Activated CD4-positive, alpha-beta T cell treated with anti-CD3 and anti-CD28 coated beads for 1 hour (primary cell): ENCODE measurements at places on chromosomes 1 and 21.

DNA sequence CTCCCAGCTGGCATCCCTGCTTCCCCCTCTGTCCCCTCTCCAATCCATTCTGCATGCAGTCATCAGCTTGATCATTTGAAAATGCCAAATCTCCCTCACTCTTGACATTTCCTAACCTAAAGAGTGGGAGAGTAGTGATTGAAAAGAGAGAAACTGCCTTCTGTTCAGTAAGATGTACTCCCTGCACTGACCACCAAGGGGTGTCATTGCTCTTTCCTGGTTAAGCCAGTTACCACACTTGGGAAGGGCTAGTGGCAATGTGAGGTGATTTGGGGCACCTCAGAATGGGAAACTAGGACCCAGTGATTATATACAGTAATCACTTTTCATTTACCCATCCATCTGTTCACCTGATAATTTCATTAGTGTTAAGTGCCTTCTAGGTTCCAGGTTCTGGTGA is 6.9 kb upstream of the TMEM269 start:
- no peak for DNase-seq

DNA sequence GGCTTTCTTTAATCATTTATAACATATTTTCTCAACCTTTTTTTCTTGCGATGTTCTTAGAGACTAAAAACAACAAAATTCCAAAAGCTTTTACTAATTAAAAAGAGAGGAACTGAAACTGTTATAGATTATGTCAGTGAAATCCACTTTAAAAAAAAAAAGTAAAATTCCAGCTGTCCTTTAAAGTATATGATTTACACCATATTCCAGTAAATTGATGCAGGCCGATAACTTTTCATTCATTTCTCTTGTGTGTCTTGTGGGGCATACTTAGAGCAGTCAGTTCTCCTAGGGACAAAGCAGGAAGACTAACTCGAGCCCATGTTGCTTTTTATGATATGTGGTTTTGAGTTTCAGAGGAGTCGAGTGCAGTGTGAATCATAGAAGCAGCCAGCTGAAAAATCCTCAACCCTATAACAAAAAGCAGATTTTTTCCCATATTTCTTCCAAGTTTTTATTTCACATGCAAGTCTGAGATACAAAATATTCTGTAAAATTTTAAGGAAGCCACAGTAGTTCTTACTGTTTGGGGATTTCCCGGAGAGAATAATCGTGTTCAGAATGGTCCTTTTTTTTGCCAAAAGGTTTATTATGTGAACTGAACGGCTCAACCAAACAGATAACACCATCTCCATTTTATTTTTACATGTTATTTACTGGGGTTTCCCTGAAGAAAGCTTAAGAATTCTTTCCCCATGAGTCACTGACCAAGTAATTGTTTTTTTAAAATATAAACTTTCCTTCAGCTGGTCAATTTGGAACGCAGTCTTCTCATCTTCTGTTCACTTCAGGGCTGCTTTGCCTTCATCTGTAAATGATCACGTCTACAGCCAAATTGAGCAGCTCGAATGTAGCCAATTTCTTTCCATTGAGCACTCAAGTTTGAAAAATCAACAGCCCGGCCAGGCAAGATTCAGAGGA is 77.0 kb upstream of the C1orf105 start:
- no peak for DNase-seq

DNA sequence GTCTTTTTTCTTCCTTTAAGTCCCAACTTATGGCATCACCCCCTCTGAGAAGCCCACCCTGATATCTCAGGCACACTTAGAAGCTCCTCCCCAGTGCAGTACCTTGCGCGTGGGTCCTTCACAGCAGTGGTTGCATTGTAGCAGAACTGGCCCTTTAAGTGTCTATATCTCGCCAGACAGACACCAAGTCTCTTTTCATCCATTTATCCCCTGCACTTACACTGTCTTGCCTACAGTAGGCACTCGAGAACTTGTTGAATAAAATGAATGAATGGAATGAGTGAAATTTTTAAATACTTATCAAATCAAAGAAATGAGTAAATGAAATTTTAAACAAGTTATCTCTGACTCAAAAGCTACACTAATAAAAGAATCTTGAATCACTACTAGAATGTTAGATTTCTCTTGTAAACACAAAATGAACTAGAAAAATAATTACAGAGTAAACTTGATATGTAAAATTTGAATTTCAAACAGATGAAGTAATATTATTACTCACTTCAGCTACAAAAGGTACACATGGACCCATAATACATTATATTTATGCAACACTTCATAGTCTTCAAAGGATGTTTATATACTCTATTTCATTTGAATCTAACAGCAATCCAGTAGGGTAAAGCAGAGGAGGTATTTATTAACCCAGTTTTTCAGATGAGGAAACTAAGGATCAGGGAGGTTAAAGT is 54.7 kb upstream of the MAN1A2 start:
- DNase-seq: no peak

DNA sequence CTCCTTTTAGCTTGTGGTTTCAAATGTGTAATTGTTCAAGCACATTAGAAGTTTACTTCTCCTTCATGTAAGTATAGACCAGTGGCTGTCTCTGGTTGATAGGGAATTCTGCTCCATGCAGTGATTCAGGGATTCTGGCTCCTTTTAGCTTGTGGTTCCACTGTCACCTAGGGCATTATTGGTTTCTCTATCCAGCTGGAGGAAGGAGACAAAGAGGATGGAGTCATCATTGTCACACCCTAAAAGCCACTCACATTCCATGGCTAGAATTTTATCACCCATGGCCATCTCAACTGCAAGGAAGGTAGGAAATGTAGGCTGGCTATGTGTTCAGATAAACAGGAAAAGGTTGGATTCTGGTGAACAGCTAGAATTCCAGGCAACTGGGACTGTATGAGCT is 131.2 kb downstream of the URB2 start:
- no peak for DNase-seq

DNA sequence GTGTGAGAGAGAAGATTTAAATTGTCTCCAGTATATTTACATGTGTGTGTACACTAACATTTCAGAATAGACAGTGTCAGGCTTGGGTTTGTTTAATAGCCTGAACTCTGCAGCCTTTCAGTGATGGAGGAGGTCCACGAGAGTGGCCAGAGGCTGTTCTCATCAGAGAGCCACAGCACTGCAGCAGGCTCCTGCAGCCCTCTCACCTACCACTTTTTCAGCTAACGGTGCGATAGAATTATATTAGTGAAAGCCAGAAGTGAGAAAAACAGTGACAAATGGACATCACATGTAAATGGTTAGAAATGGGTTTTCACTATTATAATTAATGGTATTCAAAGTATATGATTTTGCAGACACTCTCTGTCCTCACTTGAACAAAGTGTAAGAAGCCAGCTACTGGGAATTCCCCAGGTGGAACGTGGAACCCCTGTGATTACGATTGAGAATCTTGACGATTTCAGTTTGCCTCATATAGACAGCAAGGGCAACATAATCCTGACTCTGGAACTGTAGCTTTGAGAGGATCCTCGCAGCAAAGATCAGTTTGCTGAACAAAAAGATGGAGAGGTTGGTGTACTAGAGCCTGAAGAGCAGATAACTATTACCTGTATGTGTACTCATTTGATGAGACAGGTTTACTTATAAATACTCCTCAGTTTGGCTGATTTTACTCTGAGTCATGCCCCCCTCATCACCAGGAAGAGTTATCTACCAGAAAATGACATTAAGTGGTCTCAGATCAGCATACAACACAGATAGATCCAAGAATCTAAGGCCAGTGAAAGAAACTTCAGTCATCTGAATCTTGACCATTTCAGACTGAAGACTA is 31.4 kb downstream of the IFI16 start:
- no peak for DNase-seq

DNA sequence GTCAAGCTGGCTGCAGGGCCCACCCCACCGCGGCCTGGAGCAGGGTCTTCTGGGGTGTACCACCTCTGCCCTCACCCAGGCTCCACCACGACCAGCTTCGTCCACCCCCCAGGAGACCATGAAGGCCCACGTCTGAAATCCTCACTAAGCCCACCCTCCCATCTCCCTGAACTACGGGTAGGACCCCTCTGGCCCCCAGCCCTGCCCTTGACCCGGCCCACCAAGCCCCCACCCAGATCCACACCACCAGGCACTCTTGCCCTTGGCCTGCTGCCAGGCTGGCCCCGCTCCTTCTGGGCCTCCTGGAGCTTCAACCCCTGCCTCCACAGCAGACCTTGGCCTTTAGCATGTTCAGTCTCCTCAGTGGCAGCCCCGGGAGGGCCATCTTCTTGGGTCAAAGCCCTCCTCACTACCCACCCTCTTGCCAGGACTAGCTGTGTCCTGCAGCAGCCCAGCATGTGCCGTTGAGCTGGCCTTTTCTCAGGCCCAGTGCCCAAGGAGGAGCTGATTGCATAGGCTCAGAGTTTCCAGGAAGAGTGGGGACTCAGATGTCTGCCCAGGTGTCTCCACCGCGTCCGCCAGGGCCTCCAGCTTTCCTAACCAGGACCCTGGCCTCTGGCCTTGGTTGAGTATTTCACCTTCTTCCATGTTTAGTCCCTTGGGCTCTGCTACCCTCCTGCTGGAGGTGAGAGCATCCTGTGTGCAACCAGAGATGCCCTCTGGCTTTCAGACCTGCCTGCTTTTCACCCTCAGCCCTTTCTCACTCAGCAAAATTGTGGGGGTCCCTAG is 17.7 kb upstream of the SAMD11 start:
- no peak for DNase-seq

- DNase-seq: no peak
Observed at GRCh38 chr1:159172614-159173291, 1.3 kb downstream of the CADM3 start.

DNA sequence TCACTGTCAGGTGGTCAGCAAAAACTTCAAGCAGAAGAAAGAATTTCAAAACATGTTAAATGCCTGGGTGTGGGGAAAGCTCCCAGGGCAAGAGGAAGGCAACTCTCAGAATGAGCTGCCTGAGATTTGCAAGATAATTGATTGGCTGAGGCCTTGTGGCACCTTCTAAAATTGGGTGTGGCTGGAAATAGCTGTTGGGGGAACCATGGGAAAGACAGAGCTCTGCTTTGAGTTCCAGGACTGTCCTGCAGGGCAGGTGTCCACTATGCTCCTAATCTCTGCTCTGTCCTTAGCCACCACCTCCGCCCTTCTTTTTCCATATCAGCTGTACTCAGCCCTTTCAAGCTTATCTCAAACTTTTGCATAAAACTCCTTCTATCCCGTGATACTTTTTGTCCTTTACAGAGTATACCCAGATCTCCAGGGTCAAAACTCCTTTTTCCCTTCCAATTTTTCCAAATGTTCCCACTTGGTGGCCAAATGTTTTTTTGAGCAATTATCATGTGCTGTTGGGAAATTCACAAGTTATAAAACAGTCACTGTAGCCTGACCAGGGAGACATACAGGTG is 23.8 kb upstream of the PPP2R5A start:
- DNase-seq: no peak

GRCh38 chr1:11299225-11299574 is 26.2 kb downstream of the UBIAD1 start:
- DNase-seq: no peak

- no peak for DNase-seq
Observed at GRCh38 chr1:205580140-205580922, 51.5 kb downstream of the ELK4 start.

- no peak for DNase-seq
Observed at GRCh38 chr1:155241841-155242264, 13.4 kb downstream of the ENTREP3 start.

- no peak for DNase-seq
Observed at GRCh38 chr1:22919341-22920025, 53.2 kb downstream of the LACTBL1 start.

DNA sequence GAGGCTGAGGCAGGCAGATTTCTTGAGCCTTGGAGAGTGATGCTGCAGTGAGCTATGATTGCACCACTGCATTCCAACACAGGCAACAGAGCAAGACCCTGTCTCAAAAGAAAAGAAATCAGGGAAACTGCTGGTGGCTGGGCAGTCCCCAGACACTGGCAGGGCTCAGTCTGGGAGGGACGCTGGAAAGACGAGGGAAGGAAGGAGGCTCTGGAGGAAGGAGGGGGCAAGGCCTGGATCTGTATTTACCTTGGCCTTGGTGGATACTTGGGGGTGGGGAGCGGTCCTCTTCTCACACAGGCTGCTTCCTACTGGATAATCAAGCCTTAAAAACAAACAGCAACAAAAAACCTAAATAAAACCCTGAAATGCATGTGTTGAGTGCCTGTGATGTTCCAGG is 24.4 kb downstream of the KCNQ4 start:
- no peak for DNase-seq

GRCh38 chr1:15031251-15031933 is 122.2 kb upstream of the TMEM51 start:
- no peak for DNase-seq

DNA sequence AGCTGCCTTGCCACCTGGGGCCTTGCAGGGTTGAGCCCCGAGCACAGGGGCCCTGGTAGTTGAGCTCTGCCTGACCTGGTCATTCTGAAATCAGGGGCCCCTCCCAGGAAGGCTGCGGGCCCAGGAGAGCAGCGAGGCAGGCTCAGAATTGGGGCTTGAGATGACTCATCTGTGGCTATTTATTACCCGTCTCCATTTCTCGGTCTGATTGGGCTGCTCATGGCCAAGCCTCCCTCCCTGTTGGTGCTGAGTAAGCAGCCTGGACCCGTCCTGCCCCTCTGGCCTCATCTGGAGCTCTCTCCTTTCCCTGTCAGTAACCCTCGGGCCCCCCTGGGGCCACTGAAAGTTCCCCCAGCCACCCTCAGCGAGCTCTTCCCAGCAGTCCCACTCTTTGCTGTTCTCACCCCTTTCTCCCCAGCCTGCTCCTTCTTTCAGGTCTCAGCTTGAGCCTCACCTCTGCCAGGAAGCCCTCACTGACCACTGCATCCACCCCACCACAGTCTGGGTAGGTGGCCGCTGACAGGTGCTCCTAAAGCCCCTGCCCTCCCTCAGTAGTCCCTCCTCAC is 11.0 kb upstream of the TNFRSF8 start:
- DNase-seq: no peak

DNA sequence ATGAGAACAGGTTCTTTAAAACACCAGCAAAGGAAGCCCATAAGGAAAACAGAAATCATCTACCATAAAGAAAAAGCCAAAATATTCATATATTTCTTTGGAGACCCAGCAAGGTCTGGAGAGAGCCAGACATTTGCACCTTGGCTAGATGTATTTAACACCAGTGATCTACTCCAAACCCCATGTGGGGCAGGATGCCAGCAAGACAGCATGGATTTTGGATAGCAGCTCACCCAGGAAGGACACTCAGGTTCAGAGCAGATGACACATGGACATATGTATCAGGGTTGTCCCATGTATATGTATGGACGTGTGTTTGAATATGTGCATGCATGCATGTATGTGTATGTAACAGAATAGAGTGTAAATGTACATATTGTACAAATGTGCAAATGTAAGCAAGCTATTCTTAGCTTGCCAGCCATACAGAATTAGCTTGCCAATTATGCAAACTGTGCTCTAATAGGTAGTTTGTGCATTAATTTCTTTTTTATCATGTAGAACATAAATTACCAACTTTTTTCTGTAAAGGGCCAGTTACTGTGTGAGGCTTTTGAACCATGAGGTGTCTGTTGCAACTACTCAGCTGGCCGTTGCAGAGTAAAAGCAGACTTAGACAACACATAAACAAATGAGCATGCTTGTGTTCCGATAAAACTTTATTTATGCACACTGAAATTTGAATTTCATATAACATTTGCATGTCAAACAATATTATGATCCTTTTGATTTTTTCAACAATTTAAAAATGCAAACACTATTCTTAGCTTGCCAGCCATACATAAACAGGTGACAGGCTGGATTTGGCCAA is 73.5 kb upstream of the KAZN start:
- no peak for DNase-seq

GRCh38 chr1:200512191-200512590 is 102.4 kb upstream of the ZNF281 start:
- DNase-seq: no peak

GRCh38 chr1:114669562-114670082 is at the start of gene DENND2C:
Gene DENND2C, minus strand, starts transcription at chr1:114670049. Its CDS starts 44,065 bp downstream, at chr1:114625984.
- no peak for DNase-seq
